ENCODE measurements at places on chromosomes 16 and 17. TPM values are rescaled to one million over a fixed set of nuclear protein-coding genes. Genes with fewer than 3 reads are reported as not detected.

GRCh38 chr16:10641953-10642949, 52.5 kb downstream of the TEKT5 start:
- DNase-seq, result no peak

The TBC1D3I gene
- not detected for total RNA-seq

The TMEM88 gene
- total RNA-seq, result not detected

The TBC1D3D gene
- 0.29 TPM for total RNA-seq

The SLC13A2 gene
- total RNA-seq, result not detected

DNA sequence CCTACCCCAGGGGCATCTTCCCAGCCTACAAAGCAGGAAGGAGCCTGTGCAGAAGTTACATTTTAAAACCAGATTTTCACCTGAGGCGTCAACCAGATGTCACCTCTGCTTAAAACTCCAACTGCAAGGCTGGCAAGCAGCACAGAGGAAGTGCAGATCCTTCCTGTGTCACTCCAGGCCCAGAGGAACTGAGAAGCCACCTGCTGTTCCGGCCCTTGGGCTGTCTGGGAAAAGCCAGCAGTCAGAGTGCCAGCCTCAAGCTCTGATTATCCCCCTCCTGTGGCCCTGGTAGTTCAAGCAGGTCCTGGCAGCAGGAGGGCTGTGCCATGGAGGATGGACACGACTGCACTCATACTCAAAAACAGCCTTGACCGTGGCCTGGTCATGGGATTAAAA, 10.2 kb downstream of the POLR2C start:
- no peak for DNase-seq

DNA sequence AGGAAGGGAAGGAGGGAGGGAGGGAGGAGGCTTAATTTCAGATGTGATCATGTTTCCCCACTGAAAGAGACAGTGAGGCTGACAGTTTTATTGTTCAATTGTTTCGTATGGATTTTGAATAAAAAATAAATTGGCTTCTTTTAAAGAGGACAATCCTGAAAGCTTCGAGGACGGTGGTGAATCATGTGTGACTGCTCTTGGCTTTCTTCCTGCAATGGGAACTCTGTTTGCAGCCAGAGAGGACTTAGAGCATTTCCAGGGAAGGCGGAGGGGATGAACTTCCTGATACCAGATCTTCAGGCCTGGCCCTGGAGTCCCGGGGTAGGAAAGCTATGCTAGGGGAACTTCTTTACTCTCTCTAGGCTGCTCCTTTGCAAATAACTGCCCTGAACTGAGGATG, 72.8 kb upstream of the C16orf82 start:
- DNase-seq, result no peak

DNA sequence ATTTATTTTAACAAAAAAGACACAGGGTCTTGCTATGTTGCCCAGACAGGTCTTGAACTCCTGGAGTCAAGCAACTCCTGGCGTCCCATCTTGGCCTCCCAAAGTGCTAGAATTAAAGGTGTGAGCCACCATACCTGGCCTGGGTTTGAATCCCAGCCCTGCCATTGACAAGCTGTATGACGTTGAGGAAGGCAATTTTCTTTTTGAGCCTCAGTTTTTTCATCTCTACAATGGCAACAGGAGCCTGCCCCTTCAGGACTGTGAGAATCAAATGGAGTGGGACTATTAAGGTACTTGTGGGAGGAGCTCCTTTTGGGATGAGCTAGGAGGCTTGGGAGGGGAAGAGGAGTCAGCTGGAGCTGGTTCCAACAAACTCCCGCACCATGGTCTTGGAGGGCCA, 6.2 kb downstream of the RARA start:
- DNase-seq, result no peak

- DNase-seq, result peak; percentile 69
These were observed 58.5 kb upstream of the CREBBP start for GRCh38 chr16:3938843-3939624.

DNA sequence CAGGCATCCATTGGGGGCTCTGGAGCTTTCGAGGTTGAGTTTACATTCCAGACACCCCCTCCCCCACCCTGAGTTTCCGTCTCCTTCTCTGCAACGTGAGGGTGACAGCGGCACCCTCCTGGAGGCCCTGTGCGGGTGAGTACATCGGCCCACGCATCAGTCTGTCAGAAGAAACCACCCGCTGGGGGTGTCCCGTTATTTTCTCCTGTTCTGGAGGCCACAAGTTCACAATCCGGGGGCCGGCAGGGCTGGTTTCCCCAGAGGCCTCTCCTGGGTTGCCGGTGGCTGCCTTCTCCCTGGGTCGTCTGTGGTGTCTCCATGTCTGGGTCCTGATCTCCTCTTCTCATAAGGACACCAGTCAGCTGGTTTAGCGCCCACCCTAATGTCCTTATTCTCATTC, 35.7 kb downstream of the GSE1 start:
- no peak for DNase-seq
